ENCODE measurements at places on chromosomes 16 and 17. TPM values are rescaled to one million over a fixed set of nuclear protein-coding genes. Genes with fewer than 3 reads are reported as not detected.

Gene KRTAP3-1
- not detected for total RNA-seq

Gene TBC1D3C
- not detected for total RNA-seq

Gene HOXB3
- 10.3 TPM for total RNA-seq

Gene CEP295NL
- total RNA-seq: not detected

Gene MYH13
- not detected for total RNA-seq

Gene RNFT1
- 26.6 TPM for total RNA-seq

Gene PKD1
- 78.4 TPM for total RNA-seq

Gene KRT12
- total RNA-seq: not detected

Gene LGALS9B
- total RNA-seq: 0.59 TPM

Gene PRSS27
- 0.88 TPM for total RNA-seq

Gene AP1G1
- total RNA-seq: 101 TPM

Gene ACAP1
- 701 TPM for total RNA-seq

Gene EVPLL
- not detected for total RNA-seq

Gene RNF112
- 0.96 TPM for total RNA-seq

Gene TEKT3
- total RNA-seq: 0.37 TPM

Gene GP1BA
- total RNA-seq: not detected

Gene IGSF6
- total RNA-seq: 0.12 TPM

Gene MYH2
- total RNA-seq: not detected

Measured in T-helper 1 cell treated with Interleukin-12 subunit alpha and Interleukin-12 subunit beta and Interleukin-4 antibody, amounts not matched to agents 30 ng/mL and 1 ng/mL, for 36 hours (primary cell).